ENCODE measurements at places on chromosomes 4 and X. TPM values are rescaled to one million over a fixed set of nuclear protein-coding genes. Genes with fewer than 3 reads are reported as not detected.

GRCh38 chrX:48910926-48911411 is 477 bp downstream of the SLC35A2 start:
- no peak for DNase-seq

DNA sequence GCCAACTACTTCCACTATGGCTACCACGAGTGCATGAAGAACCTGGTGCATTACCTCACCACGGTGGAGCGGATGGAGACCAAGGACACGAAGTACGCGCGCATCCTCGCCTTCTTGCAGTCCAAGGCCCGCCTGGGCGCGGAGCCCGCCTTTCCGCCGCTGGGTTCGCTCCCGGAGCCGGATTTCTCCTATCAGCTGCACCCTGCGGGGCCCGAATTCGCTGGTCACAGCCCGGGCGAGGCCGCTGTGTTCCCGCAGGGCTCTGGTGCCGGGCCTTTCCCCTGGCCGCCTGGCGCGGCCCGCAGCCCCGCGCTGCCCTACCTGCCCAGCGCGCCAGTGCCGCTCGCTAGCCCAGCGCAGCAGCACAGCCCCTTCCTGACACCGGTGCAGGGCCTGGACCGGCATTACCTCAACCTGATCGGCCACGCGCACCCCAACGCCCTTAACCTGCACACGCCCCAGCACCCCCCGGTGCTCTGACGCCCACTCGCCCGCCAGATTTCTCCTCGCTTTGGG is 2.1 kb downstream of the HELT start:
- DNase-seq: no peak

DNA sequence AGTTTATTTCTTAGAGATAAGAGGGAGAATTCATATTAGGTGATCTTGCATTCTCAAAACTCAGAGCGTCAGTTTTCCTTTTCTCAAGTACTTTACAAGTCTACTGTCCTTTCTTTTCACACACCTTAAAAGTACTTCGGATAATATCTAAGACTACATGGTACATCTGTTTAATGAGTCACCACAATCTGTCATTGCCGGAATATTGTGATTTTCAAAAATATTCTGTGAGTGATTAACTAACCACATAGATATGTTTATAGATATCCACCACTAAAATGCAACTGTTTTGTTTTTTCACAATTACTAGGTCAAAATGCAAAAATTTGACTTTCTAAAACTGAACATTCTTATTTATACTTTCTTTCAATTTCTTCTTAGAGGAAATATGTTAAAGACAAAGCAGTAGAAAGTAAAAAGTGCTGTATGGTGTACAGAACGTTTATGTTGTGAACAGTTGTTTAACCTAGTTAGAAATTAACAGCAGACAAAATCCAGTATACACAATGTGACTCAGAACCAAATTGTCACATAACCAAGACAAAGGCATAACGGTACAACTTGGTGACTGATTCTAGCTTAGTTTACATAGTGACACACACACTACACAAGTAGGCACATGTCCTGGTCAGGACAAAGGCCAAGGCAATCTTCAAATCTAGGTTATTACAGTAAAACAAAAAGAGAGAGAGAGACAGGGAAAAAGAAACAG is 482.9 kb downstream of the NAF1 start:
- DNase-seq: no peak

DNA sequence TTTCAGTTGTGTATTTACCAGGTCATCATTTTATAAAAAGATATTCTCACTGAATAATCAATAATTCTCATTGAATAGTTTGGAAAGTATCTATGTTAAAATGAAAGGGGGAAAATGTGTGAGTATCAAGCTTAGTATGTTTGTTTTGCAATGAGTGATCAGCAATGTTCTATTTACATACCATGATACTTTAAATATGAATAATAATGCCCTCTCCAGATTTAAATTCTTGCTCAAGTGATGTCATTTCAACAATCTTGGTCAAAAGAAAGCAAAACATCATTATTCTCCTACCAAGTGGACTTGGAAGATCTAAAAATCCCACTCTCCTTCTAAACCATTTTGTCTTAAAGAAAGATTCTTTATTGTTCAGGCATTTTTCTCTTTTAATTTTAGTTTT is 42.1 kb upstream of the ANKRD50 start:
- no peak for DNase-seq

BEX2 gene
- total RNA-seq: 13.1 TPM

TRIM61 gene
- total RNA-seq: 1.4 TPM

DNA sequence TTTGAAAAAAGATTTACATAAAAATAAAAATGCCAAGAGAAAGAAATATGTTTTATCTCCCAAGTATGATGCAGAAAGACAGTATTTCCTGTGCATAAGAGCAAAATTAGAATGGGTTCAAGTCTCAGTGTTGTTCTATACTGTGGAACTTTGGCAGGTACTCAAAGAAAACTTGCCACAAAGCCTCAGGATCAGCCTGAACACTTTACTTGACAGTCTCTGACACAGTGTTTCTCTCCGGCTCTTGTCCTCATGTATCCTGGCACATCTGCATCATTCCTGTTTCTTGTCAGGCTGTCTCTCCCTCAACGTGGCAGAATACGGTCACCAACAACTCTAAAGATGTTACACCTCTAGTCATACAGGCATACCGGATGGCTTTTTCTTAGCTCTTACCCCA is 273.7 kb downstream of the ARHGAP24 start:
- no peak for DNase-seq

KIAA1210 gene
- not detected for total RNA-seq

GPRASP1 gene
- 7.2 TPM for total RNA-seq

FATE1 gene
- total RNA-seq: not detected

HAND2 gene
- total RNA-seq: 12.9 TPM

DNA sequence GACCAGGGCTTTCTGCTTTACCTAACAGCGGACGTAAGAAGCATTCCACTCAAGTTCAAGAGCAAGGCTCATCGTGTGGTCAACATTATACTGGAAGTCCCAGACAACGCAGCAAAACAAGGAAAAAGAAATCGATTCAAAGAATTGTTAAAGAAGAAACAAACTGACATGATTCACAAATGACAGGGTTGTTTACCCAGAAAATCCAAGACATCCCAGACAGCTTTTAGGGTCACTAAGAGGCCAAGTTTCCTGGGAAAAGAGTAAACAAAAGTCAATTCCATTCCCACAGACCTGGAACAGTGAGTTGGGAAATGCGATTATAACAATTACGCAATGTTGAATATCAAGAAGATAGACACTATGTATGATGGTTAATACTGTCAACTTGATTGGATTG is 21.5 kb upstream of the HTRA3 start:
- no peak for DNase-seq

DNA sequence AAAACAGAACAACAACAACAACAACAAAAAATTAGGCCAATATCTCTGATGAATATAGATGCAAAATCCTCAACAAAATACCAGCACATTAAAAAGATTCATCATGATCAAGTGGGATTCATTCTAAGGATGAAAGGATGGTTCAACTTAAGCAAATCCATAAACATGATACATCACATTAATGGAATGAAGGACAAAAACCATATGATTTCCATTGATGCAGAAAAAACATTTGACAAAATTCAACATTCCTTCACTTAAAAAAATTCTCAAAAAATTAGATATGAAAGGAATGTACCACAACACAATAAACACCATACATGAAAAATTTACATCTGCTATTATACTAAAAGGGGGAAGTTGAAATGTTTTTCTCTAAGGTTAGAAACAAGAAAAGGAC is 103.3 kb downstream of the IL15 start:
- DNase-seq: no peak

NOA1 gene
- total RNA-seq: 22.2 TPM

DNA sequence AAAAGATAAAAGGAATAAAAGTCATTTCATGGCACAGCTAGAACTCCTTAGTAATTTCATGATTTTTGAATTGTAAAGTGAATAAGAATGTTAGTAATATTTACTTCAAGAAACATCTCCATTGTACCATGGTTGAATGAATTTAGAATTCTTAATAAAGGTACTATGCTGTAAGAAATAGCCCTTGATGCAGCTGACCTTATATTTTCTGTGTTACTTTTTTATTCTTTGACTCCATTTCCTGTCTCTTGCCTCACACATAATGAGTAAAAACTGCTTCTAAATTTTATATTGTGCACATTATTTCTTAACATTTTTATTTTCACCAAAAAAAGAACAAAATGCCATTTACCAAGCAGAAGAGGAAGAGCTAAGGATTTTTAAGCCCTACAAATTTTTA is 81.9 kb upstream of the PDHA2 start:
- DNase-seq: no peak

NIPAL1 gene
- 0.50 TPM for total RNA-seq

- no peak for DNase-seq
These were observed 78.7 kb downstream of the GALNT7 start for GRCh38 chr4:173247321-173247720.

DNA sequence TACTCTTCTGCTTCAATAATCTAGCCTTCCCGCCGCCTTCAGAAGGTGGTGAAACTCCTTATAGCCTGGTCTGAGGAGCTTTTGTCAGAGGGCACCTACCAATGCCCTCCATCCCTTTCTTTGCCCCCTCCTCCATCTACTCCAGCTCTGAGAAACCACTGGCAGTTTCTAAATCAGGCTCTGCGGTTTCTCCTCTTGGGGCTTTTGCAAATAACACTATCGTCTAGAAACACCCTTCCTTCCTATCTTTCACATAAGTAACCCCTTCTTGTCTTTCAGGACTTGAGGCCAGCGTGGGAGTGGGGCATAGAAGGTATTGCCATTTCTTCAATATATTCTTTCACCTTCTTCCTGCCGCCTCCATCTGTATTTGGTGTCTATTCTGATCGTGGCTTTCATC is 1.2 kb upstream of the EFHC2 start:
- no peak for DNase-seq

DNA sequence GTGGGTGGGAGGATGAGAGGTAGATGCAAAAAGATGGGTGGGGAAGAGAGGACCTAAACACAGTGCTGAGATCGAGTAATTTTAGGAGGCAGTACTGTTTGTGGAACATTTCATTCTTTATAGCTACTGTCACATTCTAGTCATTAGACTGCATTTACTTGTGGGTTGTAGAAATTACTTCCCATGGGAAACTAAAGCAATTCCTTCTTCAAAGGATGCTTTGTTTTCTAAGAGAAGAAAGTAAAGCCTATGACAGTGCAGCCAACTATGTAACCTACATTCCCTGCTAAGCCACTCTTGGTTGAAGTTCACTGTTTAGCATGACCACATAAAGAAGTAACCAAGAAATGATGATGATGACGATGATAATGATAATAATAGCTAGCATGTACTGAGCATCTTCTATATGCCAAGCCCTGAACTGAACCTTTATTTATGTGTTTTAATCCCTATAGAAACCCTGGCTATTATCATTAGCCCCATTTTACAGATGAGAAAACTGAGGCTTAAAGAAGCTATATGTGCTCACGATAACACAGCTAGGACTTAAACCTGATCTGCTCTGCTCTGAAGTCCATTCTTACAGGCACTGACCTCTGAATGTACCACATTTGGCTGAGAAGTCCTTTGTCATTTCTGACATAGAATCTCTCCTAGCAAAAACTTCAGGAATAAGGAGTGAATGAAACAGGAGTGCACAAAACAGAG is 114.5 kb upstream of the KIT start:
- DNase-seq: no peak
